Colonic mucosa (tissue), 4 donors: ENCODE measurements at places on chromosomes 12 and 14. TPM values are rescaled to one million over a fixed set of nuclear protein-coding genes. Genes with fewer than 3 reads are reported as not detected.

SARNP gene
- total RNA-seq: 53.0 TPM

RFX4 gene
- not detected for total RNA-seq

AMN gene
- total RNA-seq: 186 TPM

BHLHE41 gene
- total RNA-seq: 13.3 TPM

WIF1 gene
- total RNA-seq: 0.20 TPM

ASCL4 gene
- not detected for total RNA-seq

KRT80 gene
- total RNA-seq: 0.66 TPM

KANSL2 gene
- 24.3 TPM for total RNA-seq

SCNN1A gene
- 188 TPM for total RNA-seq

GRCh38 chr14:28784096-28785048 lies 17.8 kb downstream of the FOXG1 start:
- no peak for DNase-seq

DNA sequence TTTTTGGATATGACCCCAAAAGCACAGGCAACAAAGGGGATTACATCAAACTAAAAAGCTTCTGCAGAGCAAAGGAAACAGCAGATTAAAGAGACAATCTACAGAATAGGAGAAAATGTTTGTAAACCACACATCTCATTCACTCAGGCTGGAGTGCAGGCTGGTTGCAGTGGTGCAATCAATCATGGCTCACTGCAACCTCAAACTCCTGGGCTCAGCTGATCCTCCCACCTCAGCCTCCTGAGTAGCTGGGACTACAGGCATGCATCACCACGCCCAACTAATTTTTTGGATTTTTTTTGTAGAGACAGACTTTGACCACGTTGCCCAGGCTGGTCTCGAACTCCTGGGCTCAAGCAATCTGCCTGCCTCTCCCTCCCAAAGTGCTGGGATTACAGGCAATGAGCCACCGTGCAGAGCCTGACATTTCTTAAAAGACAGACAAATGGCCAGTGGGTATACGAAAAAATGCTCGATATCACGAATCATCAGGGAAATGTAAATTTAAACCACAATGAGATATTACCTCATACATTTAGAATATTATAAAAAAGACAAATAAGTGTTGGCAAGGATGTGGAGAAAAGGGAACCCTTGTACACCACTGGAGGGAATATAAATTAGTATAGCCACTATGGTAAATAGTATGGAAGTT lies 9.8 kb downstream of the NCKAP5L start:
- no peak for DNase-seq

DNA sequence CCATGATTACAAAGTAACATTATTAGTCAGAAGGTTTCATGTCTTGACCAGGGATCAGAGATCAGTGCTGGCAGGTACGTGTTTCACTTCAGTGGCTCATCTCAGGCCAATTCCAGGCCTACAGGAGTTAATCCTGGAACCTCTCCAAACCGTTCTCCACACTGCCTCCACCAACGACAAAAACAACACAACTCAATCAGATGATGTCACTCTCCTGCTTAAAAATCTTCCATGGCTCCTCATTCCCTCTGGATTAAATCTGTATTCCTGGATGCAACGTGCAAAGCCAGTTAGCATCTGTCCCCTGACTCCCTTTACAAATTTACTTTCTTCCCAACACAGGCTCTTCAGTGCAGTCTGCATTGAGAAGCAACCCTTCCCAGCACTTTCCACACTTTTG lies 34.3 kb upstream of the TXNRD1 start:
- no peak for DNase-seq

DNA sequence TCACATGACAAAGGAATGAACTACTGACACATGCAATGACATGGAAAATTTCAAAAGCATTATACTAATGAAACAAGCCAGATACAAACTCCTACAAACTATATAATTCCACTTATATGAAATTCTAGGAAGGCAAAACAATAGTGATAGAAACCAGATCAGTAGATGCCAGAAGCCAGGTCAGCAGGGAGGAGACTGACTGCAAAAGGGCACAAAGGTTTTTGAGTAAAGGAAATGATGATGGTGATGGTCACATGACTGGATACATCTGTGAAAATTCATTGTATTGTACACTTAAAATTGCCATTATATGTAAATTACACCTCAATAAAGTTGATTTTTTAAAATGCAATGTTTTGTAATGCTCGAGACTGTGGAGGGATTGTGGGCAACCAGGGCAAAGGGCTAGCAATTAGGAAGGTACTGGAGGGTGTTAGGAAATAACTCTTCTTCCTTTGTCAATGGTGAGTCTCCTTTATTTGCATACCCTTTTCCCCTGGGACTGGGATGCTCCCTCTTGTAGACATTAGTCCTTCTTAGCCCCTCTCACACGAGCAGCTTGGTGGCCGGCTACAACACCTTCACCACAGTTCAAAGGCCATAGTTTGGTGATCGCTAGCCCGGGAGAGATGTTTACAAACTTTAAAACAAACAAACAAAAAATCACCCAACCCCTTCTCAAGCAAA lies 6.7 kb upstream of the PRPF40B start:
- DNase-seq: no peak

DNA sequence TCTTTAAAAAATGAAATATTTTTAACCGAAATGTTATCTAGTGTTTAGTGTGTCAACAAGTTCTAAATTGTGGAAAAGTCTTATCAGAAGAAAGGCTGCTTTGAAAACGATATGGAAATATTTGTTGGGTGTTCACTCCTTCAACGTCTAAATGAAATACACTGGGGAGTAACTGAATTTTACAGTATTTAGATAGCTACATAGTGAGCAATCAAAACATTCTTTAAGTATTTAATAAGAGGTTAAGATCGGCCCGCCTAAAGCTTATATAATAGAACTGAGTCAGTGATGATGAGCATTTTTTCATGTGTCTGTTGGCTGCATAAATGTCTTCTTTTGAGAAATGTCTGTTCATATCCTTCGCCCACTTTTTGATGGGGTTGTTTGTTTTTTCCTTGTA lies 228.3 kb downstream of the RAD51B start:
- no peak for DNase-seq

GRCh38 chr14:36652542-36653201 lies 9.0 kb upstream of the PAX9 start:
- no peak for DNase-seq

GRCh38 chr14:91885113-91885712 lies 17.9 kb upstream of the TC2N start:
- no peak for DNase-seq

- DNase-seq: no peak
Observed at GRCh38 chr12:41162461-41162860, 25.7 kb upstream of the PDZRN4 start.

DNA sequence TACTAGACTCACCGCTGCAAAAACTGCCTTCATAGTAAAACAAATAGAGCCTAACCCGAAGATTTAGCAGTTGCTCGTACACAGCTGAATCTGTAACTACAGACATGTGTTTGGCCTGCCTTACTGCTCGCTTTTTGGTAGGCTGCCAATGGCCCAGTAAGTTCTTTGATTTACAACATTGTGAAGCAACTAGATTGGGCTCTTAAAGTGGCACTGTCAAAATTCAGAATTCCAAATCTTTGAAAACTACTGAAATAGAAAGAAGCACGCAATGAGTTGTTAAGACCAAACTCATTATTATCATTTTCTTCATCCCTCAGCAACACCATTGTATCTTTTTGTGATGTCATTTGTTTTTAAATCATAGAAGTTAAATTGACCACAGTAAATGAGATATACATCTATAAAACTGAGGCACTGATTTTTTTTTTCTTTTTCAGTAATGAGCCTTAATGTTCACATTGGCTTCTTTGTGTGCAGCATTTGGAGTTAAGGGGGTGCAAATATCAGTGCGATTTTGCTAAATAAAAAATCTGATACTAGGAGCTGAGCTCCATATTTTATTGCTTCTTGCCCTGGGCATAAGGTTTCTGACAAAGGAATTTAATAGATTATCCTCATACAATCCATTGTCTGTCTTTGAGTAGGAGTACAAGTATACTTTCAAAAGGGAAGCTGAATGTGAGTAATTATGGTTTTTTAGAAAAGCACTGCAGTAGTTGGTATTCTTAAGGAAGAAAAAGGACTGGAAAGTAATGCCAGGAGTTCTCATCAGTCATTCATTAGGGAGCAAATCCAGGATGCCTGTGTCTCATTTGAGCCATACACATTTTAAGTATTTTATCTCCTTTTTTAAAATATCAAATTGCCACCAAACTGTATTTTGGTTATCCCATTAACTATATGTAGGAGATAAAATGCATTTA lies 138.5 kb downstream of the KICS2 start:
- peak; percentile 87 for DNase-seq

- no peak for DNase-seq
Observed at GRCh38 chr12:10771132-10771733, 31.2 kb downstream of the TAS2R7 start.

DNA sequence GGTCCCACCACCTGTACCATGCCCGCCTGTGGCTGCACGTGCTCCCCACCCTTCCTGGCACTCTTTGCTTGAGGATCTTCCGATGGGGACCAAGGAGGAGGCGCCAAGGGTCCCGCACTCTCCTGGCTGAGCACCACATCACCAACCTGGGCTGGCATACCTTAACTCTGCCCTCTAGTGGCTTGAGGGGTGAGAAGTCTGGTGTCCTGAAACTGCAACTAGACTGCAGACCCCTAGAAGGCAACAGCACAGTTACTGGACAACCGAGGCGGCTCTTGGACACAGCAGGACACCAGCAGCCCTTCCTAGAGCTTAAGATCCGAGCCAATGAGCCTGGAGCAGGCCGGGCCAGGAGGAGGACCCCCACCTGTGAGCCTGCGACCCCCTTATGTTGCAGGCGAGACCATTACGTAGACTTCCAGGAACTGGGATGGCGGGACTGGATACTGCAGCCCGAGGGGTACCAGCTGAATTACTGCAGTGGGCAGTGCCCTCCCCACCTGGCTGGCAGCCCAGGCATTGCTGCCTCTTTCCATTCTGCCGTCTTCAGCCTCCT lies 1.1 kb downstream of the INHBE start:
- DNase-seq: peak; percentile 52

DNA sequence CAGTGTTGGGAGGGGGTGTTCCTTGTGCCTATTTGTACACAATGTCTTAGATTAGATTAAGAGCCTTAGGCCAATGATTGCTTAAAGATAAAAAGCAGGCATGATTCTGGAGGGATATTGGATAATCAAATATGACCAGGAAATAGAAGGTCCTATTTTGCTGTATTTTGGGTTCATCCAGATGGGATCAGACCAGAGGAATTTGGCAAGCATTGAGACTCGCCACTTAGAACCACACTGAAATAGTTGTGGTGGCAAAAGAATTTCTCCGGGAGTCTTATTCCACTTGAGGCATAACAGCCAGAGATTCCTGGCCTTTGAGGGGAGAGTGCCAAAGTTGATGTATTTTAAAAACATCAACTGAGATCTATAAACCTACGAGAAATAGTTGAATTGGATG lies 327.2 kb downstream of the RAD51B start:
- no peak for DNase-seq

DNA sequence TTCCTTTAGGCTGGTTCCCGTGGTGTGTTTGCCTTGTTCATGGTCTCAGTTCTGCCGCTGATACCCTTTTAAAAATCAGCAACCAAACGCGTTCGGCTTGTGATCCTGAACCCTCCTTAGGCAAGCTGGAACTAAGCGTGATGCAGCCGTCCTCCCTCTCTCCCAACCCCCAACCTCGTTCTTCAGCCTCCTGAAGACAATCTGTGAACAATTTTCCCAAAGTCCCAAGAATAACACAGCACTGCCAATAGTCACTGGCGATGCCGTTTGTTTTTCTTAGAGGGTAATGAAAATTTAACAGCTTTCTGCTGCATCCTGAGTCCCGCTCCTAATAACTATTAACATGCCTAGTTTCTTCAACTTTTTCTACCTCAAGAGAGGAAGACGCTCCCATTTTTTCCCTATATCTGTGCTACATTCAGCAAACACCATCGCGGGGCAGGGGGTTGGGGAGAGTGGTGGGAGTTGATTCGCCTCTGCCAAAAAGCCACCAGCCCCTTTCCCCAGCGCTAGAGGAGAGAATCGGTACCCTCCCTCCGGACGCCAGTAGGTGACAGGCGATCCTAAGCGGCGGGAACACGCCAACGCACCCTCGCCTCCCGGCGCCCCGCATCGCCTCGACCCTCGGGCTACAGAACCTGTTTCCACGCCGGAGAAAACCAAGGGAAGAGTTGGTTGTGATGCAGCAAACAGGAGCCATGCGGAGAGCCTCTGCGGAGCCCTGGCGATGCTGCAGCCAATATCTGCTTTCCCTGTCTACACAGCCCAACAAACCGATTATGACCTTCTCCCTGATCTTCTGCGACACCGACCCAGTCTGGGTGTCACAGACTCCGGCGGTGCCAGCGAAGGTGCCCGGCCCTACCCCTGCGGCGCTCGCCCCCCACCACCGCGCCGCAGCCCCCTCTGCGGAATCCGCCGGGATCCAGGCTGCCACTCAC lies 752 bp downstream of the PRICKLE1 start:
- no peak for DNase-seq

GRCh38 chr14:89280600-89280999 lies 136.4 kb downstream of the FOXN3 start:
- DNase-seq: no peak

DNA sequence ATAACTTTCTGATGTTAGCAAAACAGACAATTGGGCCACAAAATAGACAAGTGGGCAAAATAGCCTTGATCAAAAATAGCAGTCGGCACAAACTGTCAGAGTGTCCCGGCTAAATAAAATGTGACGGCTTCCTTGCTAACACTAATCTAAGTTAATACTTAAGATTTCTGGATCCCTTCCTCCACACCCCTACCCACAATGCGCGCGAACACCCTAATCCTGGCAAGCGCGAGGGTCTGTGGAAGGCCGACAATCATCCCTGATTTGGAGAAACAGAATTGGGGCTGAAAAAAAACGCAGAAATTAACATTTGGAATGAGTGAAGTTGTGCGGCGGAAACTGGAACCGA lies 489 bp downstream of the CEP290 start:
- DNase-seq: no peak

- DNase-seq: no peak
Observed at GRCh38 chr12:52041695-52042123, 9.5 kb upstream of the NR4A1 start.

DNA sequence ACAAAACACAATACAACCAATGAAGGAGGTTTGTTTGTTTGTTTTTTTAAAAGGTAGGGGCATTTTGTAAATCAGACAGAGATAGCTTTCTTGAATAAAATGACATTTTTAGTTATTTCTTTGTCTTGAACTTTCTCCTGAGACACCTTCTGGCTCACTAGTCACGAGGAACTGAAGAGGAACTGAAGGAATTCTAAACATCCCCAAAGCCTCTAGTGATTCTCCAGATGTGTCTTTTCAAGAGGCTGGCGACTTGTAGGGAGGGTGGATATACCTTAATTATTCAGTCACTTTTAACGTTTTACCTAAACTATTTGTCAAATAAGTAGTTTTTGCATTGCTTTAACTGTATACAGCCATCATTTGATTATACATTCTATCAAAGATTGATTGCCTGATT lies 211.2 kb upstream of the LRIG3 start:
- DNase-seq: no peak

DNA sequence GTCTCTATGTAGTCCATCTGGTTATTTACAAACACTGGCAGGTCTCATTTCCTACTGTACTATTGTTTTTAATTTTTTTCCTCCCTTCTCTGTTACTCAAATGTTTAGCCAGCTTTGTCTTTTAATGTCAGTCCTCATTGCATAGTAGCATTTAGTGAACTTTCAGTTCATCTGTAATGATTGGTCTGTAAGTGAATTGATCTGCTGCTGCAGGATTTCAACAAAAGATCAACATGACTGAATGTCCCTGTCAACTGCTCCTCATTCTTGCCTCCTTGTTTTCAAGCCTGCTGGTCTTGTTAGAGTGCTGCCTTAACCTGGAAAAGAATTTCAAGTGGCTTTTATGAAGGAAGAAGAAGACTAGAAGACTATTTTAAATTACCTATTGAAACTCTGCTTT lies 19.3 kb upstream of the AVPR1A start:
- no peak for DNase-seq

GRCh38 chr12:21065845-21066244 lies 65.1 kb upstream of the SLCO1B1 start:
- DNase-seq: no peak
